A172 (cell line): ENCODE measurements at places on chromosomes 4 and X. TPM values are rescaled to one million over a fixed set of nuclear protein-coding genes. Genes with fewer than 3 reads are reported as not detected.

The NDST4 gene
- 0.10 TPM in 1 of 2 replicates, not detected in the other for total RNA-seq

The MAGEA4 gene
- not detected in 2 replicates for total RNA-seq

The RAI2 gene
- total RNA-seq = not detected in 2 replicates

The GPAT3 gene
- total RNA-seq = 7.8 and 9.9 TPM in 2 replicates

The ALB gene
- not detected in 2 replicates for total RNA-seq

The TMPRSS11B gene
- not detected in 2 replicates for total RNA-seq

The CLDN2 gene
- not detected in 2 replicates for total RNA-seq

The ATP8A1 gene
- not detected in 2 replicates for total RNA-seq

The ENAM gene
- total RNA-seq = not detected in 2 replicates

The HEPH gene
- total RNA-seq = not detected in 2 replicates

The GRID2 gene
- not detected in 2 replicates for total RNA-seq

The JAKMIP1 gene
- total RNA-seq = 0.22 and 0.28 TPM in 2 replicates

The RGN gene
- not detected in 2 replicates for total RNA-seq

The CCNA2 gene
- 139 and 148 TPM in 2 replicates for total RNA-seq

The TCEAL1 gene
- 26.3 and 43.2 TPM in 2 replicates for total RNA-seq

The ATP5ME gene
- total RNA-seq = 118 and 201 TPM in 2 replicates

The SLC4A4 gene
- not detected in 2 replicates for total RNA-seq

GRCh38 chr4:151114986-151115385 lies 15.6 kb downstream of the RPS3A start:
- DNase-seq = no peak

- no peak for DNase-seq
Observed at GRCh38 chr4:102547973-102548372, 46.8 kb downstream of the NFKB1 start.

DNA sequence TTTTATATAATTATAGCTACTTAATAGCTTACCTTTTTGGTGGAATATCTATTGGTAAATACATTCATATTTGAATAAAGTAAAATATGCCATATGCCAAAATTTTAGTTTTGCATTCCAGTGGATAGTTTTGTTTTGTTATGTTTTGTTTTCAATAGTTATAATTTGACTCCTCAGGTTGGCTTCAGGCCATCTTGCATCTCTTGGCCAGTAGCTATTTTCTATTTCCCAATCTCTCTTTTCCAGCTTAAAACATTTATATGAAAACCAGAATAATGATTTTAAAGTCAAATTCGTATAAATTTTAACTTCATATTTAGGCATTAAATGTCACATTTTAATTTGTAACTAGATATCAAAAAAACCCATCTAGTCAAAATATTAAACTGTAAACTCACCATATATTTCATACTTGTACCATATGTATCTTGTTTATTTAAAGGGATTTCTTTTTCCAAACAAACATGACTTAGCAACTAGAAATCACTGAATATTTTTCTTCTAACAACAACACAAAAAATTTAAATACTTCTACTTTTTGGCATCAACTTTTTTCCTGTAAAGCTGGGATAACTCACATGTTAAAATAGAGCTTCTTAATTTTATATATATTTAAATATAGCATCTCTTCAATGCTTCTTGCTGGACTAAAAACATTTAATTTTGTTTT lies 1209.6 kb downstream of the PCDH7 start:
- DNase-seq = no peak

GRCh38 chr4:133537780-133538281 lies 388.7 kb downstream of the PCDH10 start:
- DNase-seq = no peak

GRCh38 chr4:19829101-19829500 lies 422.6 kb upstream of the SLIT2 start:
- no peak for DNase-seq

DNA sequence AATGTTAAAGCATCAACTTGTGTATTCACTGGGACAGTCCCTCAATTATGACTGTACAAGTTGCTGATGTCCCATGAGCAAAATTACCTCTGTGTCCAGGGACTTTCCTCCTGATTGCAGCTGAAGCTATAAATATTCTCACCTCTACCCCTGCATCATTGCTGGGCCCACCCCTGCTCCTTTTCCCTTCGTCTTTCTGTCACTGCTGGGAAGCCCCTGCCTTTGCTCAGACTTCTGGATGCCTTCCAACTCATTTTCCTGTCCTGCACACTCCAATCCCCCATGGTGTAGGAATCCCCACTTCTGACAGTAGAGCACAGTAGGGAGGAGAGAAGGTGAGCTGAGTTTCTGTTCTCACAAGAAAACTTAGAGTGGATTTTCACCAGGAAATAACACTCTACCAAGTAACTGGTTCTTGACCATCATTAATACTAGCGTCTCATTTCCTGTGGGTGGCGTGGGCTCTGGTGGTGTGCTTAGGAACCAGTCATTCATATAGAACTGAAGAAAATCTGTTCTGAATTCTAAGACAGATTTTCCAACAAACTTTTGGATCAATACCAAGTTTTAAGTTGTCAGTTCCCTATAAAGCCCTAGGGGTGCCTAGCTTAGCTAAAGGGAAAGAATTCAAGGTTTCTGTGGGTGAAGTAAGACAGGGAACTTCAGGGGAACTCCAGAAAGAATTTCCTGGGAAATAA lies 136.2 kb upstream of the MED14 start:
- DNase-seq = peak; percentile 69

GRCh38 chrX:3653111-3653510 lies 60.3 kb downstream of the PRKX start:
- DNase-seq = no peak

DNA sequence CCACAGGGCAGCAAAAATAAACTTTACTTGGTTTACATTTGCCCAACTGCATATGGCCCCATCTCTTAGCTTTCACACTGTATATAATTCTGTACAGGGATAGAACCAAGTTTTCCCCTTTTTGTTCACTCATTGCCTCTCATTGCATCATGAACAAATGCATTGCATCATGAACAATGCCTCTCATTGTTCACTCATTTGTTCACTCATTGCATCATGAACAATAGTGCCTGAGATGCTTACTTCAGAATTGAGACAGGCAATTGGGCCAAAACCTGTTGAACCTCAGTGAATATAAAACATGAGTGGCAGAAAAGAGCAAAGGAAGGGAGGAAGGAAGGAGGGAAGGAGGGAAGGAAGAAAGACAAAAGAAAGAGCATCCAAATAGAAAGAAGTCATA lies 98.2 kb downstream of the SOWAHB start:
- no peak for DNase-seq

- no peak for DNase-seq
Observed at GRCh38 chr4:98801259-98801725, 127.6 kb downstream of the EIF4E start.

GRCh38 chr4:168664242-168664891 lies 167.5 kb downstream of the PALLD start:
- no peak for DNase-seq

- peak; percentile 92 for DNase-seq
Observed at GRCh38 chrX:10017872-10018271, 50.7 kb downstream of the CLDN34 start.

GRCh38 chrX:37958525-37959211 lies 47.7 kb upstream of the SYTL5 start:
- no peak for DNase-seq

DNA sequence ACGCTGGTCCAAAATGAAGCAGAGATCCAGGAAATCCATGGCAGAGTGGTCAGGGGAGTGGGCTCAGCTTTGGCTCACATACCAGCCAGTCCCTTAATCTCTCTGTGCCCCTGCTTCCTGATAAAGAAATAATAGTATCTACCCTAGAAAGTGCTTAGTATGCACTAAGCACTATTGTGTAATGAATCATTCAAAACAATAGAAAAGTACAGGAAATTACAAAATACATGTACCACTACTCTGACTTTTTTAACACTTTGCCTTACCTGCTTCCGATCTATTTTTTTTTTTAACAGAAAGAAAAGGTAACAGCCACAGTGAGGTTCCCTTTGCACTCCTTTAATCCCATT lies 49.9 kb downstream of the TBC1D9 start:
- no peak for DNase-seq

DNA sequence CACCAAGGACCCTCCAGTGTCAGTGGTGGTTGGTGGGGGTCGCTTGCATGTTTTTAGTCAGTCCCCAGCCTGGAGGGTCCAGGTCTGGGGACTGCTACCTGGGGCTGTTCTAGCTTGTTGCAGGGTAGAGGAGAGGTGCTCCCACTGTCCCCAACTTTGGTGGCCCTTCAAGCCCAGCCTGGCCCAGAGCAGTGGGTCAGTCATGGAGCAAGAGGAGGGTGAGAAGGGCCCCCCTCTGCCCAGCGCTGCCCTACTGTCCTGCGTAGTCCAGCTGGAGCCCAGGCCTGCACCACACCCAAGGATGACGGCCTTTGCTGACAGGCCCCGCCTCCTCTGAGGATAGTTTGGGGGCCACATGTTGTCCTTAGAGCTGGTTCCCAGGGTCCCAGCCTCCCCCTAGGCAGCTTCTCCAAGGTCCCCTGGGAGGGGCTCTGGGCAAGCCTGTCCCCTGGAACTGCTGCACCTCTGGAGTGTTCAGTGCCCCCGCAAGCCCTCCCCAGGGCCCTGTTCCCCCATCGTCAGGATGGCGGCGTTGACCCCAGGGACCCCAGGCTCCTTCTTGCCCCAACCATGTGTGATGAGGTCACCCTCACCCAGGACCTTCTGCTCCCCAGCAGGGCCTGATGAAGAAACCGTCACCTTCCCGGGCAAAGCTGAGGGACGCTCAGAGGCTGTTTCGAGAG lies 6.8 kb downstream of the CFAP99 start:
- DNase-seq = no peak

DNA sequence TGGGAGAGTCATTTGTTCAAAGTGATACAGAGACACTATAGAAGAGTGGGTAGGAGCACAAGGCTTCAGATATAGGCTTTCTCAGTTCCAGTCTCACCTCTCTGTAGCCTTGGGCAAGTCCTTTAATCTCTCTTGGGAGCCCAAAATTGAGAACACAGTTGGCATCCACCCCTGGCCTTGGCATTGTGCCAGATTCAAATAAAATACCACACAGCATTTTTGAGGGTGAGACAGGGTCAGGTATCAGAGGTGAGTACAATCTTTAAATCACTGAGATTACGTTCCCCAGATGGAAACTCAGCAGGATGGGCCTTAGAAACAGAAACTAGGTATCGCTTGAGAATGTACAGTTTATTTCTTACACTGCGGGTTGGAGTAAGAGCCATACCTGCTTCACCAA lies 25.2 kb upstream of the SMIM10L2A start:
- DNase-seq = no peak

GRCh38 chr4:13102092-13102742 lies 381.9 kb downstream of the RAB28 start:
- DNase-seq = no peak

- DNase-seq = no peak
Observed at GRCh38 chr4:2073808-2074481, 14.8 kb downstream of the NAT8L start.

DNA sequence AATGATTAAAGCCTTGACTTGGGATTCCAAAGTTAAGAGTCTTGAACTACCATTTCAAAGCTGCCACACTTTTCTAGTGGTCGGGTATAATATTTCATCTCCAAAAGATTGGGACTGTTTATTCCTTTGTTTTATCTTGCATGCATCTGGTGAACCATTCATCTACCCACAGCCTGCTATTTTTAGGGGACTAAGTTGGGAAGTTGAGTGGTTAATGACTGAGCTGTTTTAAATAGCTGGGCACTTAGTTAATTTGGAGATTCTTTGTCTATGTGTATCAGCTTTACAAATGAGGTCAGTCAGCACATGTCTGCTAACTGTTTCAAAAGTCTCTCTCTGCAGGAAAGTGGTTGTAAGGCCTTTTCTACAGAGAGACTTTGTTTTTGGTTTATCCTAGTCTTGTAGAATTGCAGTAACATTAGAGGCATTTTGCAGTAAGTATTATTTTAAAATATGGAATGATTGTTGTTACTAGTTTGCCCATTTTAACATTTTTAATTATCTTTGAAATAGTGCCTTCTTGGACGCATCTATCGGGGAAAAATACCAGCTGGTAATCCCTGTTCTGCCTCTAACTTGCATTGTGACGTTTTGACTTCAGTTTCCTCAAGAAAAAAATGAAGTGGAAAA lies 8.2 kb downstream of the BMP2K start:
- DNase-seq = peak; percentile 4

DNA sequence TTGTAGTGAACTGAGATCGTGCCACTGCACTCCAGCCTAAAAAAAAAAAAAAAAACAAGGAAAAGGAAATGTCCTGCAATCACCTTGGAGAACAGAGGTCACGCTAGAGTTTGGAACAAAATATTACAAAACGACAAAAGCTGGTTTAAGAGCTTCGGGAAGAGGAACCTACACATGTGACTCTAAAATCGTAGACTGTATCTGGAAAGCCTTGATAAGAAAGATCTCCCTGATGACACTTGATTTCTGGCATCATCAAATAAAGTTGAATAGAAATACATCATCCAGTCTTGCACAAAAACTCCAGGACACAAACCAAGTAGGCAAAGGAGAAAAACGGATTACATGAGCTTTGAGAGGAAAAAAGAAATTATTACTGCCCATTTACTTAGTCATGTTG lies 31.1 kb upstream of the DOCK11 start:
- no peak for DNase-seq

GRCh38 chr4:80336582-80336981 lies 1.1 kb downstream of the CFAP299 start:
- no peak for DNase-seq
